ENCODE measurements at places on chromosomes 3 and 15.

- DNase-seq, result no peak
Observed at GRCh38 chr3:9809239-9809614, 835 bp upstream of the TTLL3 start.

- DNase-seq, result no peak
Observed at GRCh38 chr3:8094415-8094814, 407.2 kb upstream of the LMCD1 start.

DNA sequence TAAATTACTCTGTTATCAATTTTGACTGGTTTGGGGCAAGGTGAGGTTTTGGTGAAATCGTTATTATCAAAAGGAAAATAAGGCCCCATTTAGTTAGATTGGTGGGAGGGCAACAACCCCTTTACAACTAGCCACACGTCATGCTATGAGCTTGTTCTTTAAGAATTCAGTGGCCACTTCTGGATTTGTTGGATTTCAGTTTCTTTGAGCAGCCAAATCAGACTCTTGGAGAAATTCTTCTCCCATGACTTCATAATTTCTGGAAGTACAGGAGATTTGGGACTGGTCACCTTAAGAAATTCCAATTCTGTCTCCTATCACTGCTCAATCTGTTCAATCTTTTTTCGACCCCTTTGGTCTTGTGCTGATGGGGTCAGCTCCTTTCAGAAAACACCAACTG lies 14.8 kb upstream of the WNT5A start:
- no peak for DNase-seq

DNA sequence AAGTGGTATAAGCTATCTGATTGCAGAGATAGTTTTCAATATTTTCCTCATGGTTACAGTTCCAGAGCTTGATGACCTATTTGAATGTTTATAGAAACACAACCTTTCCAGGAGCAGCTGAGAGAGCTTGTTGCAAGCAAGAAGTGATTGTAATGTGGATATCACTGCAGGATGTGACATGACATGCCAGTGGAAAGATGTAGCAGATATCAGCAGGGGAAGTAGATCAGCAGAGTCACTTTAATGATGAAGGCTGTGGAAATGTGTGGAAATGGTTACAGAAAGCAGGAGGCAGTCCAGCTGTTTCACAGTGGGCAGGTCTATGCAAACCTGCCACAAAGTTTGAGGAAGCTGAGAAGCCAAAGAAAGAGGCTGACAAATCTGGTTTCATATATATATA lies 21.0 kb downstream of the TMEM158 start:
- no peak for DNase-seq

DNA sequence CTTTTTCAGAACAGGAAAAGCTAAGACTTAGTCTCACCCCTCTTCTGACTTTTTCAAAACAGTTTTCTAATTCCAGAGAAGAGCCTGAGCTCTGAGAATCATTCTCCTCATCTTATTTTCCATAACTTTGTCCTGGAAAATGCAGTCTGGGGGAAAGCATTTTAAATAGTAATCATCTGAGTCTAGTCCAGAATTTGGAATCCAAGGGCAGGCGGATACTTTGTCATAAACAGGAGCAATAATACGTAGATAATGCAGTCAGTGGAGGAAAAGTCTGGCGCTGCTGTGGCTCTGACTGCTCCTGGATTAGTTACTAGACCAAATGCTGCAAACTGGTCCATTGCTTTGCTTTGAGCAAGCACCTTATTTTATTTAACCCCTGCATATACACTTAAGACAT lies 285.0 kb downstream of the THSD4 start:
- DNase-seq, result no peak

GRCh38 chr3:111635403-111635802 lies 40.3 kb upstream of the ZBED2 start:
- DNase-seq, result no peak

- no peak for DNase-seq
Observed at GRCh38 chr3:70431911-70432310, 119.5 kb upstream of the MDFIC2 start.

GRCh38 chr3:142735462-142735861 lies 11.6 kb downstream of the TRPC1 start:
- DNase-seq, result no peak

GRCh38 chr3:88283242-88283592 lies 133.5 kb downstream of the C3orf38 start:
- DNase-seq, result no peak

GRCh38 chr3:141076797-141077571 lies 25.8 kb downstream of the SPSB4 start:
- DNase-seq, result no peak

GRCh38 chr15:70430069-70430468 lies 332.4 kb upstream of the TLE3 start:
- DNase-seq, result no peak

GRCh38 chr3:9965200-9965875 lies 13.1 kb upstream of the PRRT3 start:
- no peak for DNase-seq
